ENCODE measurements at places on chromosomes 7 and 10.

DNA sequence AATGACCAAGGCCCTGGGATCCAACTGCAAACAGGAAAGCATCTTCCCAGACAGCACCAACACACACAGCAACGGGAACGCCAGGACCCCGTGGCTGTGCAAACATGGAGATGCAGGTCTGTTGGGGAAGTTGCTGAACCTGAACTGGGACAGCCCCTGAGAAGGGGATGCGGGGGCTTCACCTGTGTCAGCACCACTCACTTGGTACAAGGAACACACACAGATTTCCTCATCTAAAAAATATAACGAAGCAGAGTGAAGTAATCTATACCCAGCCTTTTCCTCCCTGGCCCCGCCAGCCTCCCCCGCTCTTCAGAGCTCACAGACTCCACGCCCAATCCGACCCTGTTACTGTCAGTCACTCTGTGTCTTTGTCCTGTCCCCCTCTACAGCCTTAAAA, 93.0 kb downstream of the PTPRN2 start:
- DNase-seq: no peak

- DNase-seq: no peak
These were observed 1283.3 kb downstream of the TYW1 start for GRCh38 chr7:68279827-68280400.

DNA sequence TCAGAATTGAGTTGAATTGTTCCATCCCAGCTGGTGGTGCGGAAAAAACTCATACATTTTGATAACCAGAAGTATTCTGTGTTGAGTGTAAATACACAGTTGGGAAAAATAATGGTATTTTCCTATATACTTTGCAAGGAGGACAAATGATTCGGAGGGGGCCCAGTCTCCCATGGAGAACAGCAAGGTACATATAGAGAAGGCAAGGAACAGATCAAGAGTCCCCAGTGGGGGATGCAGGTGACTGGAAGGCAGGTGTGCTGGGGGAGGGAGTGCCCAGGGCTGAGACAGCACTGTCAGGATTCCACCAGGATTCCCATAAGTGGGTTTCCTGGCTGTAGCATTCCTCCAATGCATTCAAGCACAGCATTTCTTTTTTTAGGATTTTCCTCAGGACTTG, 10.8 kb upstream of the ADCY1 start:
- no peak for DNase-seq

DNA sequence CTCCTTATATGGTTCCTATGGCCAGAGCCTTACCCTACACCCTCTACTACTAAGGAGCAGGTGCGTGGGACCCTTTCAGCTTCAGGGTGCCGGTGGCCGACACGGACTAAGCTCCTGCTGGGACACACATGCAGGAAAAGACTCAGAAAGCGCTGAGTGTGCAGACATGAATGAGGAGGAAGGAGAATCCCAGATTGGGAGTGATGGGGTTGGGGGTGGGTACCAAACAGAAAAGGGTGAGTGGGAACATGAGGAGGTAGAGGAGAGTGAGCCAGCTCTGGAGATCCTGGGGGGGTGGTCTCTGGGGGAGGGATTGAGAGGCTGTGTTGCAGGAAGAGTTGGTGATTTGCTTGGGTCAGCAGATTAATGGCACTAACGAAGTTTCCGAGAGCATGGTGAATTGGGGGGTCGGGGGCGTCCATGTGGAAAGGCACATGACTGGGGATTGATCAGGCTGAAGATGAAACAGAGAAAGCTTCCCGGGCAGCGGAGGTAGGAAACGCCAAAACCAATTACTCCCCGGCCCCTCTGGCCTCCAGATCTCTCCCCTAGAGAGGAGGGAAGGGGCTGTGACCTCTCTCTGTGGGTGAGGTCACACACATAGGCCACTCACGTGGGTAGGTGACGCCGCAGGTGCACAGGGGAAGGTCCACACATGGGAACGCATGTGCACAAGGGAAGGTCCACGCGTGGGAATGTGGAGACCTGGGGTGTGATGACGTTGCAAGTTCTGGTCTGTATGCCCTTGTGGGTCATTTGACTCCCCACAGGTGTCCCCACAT, 37.9 kb upstream of the SLF2 start:
- DNase-seq: no peak

DNA sequence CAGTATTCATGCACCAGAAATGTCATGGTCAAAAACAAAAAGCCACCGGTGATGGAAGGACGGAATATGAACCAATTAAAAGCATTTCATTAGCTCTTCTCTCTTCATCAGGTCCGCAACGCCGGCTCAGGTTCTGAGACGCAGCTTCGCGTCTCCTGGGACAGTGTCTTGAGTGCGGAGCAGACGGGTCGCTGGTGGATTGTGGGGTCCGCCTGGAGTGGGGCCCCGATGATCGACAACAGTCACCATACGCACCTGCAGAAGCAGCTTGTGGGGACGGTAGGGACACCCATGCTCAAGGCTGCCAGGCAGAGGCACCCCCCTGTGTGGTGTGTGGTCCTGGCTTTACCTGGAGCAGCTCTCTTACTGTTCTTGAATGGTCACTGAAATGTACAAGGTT, 13.4 kb downstream of the NOM1 start:
- DNase-seq: no peak

Measured in pons (tissue), 1 donor.